ENCODE measurements at places on chromosomes 1 and 21. TPM values are rescaled to one million over a fixed set of nuclear protein-coding genes. Genes with fewer than 3 reads are reported as not detected.

The LMX1A gene
- polyA plus RNA-seq, result 1.3 TPM

The TRPM2 gene
- 1.5 TPM for polyA plus RNA-seq

The CR1 gene
- 0.78 TPM for polyA plus RNA-seq

The KAZN gene
- polyA plus RNA-seq, result 12.8 TPM

The KLF17 gene
- polyA plus RNA-seq, result 0.13 TPM

The EVI5 gene
- 11.5 TPM for polyA plus RNA-seq

The CXADR gene
- 0.51 TPM for polyA plus RNA-seq

The CEP170 gene
- polyA plus RNA-seq, result 51.1 TPM

The AQP10 gene
- polyA plus RNA-seq, result not detected

The RGS1 gene
- polyA plus RNA-seq, result 1.8 TPM

The COL8A2 gene
- polyA plus RNA-seq, result 8.9 TPM

The LCE1F gene
- not detected for polyA plus RNA-seq

The BRINP2 gene
- polyA plus RNA-seq, result 0.35 TPM

The CD48 gene
- 1.9 TPM for polyA plus RNA-seq

The ERRFI1 gene
- 6.5 TPM for polyA plus RNA-seq

The NFIA gene
- polyA plus RNA-seq, result 22.8 TPM

The CTXND2 gene
- polyA plus RNA-seq, result not detected

The MATN1 gene
- polyA plus RNA-seq, result 1.1 TPM

The TRIM46 gene
- 0.46 TPM for polyA plus RNA-seq

The LEPR gene
- polyA plus RNA-seq, result 7.4 TPM

The MAP3K21 gene
- polyA plus RNA-seq, result 0.20 TPM

The IFI44L gene
- 1.0 TPM for polyA plus RNA-seq

The PAX7 gene
- 44.5 TPM for polyA plus RNA-seq

The PIK3CD gene
- 1.9 TPM for polyA plus RNA-seq

The AADACL4 gene
- polyA plus RNA-seq, result not detected

The FAM78B gene
- 3.9 TPM for polyA plus RNA-seq

The ADAMTSL4 gene
- polyA plus RNA-seq, result 52.0 TPM

The OR2T11 gene
- not detected for polyA plus RNA-seq

The HOOK1 gene
- 2.7 TPM for polyA plus RNA-seq

The MTARC1 gene
- polyA plus RNA-seq, result 4.5 TPM

The OMA1 gene
- 14.8 TPM for polyA plus RNA-seq

The DTL gene
- polyA plus RNA-seq, result 7.6 TPM

The LCE3B gene
- polyA plus RNA-seq, result not detected

The FAM3B gene
- polyA plus RNA-seq, result 0.18 TPM

The CCDC181 gene
- 0.53 TPM for polyA plus RNA-seq

The WDR64 gene
- 0.37 TPM for polyA plus RNA-seq

The TRAF3IP3 gene
- polyA plus RNA-seq, result 3.1 TPM

The BATF3 gene
- 1.3 TPM for polyA plus RNA-seq

The SV2A gene
- polyA plus RNA-seq, result 3.1 TPM

The ITGB2 gene
- 11.2 TPM for polyA plus RNA-seq

The DPM3 gene
- polyA plus RNA-seq, result 23.9 TPM

The HTR6 gene
- polyA plus RNA-seq, result not detected

Data from forelimb muscle (tissue), 1 donor.